ENCODE measurements at places on chromosomes 12 and 14.
A peak's percentile ranks its signal among the peaks of the same experiment; 100 is the strongest.

GRCh38 chr14:51382506-51382905 is 142.5 kb downstream of the TMX1 start:
- no peak for DNase-seq

DNA sequence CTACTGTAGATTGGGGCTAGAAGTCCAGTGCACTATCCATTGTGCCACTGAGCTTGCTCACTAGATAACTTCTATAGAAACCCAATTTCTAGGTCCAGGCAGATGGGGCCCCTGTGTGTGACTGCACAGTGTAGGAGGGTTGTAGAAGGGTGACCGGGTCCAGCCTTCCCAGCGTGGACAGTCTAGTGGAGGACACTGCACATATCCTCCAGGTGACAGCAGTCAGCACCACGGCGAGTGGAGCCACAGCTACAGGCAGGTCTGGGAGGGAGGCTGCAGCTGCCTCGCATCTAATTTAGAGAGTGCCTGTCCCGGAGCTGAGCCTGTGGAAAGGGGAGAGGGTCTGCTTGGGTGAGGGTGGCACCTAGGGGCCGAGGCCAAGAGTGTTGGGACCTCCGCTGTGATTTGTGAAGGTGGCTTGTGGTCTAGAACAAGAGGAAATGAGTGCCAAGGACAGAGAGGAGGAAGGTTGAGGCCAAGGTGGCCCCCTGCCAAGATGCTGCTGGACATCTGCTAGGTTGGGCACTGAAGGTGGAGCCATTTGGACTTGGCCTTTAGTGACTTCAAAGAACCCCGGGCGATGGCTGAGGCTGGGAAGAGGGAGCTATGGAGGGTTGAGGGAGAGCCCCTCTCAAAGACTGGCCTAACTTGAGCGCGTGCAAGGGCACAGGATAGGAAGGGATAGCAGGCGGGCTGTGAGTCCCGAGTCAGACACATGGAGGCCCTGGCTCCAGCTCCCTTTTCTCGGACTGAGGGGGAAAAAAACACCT is 46.0 kb upstream of the TRAF3 start:
- no peak for DNase-seq

GRCh38 chr12:22459838-22460490 is 84.4 kb downstream of the C2CD5 start:
- no peak for DNase-seq

- no peak for DNase-seq
These were observed at the start of gene ADSS1 for GRCh38 chr14:104723651-104724406. Gene ADSS1, plus strand, starts transcription at chr14:104724229. Its CDS starts 42 bp downstream, at chr14:104724271.

GRCh38 chr14:33505963-33506329 is 444.9 kb downstream of the EGLN3 start:
- no peak for DNase-seq

GRCh38 chr14:62030387-62030786 is 268.2 kb downstream of the SNAPC1 start:
- DNase-seq: no peak

DNA sequence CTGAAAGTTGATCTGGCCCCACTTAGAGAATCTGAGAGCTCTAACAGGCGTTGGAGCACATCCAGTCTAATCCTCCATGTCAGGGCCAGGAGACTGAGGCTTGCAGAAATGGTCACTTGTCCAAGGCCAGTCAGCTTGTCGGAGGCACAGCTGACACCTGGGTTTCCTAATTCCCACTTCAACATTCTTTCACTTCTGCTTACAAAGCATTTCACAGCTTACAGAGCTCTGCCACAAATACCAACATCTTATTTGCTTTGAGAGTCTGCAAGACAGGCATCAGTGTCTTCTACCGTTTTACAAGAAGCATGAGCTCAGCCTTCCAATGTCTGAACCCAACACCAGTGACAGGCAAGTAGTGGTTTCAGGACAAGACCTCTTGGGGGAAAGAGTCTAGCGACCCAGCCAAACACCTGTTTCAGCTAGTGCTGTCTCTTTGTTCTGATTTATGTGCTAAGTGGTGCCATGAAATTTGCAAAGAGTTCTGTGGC is 31.8 kb downstream of the ISCA2 start:
- DNase-seq: no peak

- DNase-seq: no peak
These were observed 545 bp downstream of the PPFIA2 start for GRCh38 chr12:81758421-81759189.

DNA sequence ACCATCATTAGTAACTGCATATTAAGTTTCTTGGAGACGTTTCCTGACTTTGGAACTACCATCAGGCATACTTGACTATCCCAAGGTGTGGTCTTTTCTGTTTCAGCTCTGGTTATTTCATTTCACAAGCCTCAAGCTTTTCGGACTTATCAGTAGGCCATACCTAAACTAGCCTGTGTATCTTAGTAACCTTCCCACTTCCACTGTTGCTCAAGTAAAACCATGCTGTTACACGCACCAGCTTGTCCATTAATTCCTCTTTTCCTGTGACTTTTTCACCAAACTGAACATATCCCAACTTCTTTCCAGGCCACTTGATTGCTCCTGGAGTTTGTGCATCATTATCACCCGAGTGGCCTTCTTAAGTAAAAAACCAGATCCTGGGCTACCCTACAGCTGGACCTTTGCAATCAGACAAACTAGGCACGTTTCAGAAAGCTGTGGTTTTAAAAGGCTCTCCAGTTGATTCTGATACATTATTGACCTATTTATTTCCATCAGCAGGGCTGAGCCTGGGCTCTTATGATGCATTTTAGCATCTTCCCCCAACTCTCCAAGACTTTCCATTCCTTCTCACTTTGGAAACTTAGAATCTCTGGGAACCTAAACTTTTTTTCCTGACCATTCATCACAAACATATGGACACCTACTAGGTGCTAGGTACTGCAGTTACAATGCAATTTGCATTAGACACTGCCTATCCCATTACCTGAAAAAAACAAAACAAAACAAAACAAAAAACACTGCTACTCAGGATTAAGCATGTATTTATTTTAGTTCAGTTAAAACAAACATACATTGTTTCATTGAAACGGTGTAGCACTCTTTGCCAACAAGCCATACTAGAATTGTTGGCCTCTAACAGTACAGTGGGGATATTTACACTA is 14.9 kb downstream of the SLC38A2 start:
- no peak for DNase-seq

DNA sequence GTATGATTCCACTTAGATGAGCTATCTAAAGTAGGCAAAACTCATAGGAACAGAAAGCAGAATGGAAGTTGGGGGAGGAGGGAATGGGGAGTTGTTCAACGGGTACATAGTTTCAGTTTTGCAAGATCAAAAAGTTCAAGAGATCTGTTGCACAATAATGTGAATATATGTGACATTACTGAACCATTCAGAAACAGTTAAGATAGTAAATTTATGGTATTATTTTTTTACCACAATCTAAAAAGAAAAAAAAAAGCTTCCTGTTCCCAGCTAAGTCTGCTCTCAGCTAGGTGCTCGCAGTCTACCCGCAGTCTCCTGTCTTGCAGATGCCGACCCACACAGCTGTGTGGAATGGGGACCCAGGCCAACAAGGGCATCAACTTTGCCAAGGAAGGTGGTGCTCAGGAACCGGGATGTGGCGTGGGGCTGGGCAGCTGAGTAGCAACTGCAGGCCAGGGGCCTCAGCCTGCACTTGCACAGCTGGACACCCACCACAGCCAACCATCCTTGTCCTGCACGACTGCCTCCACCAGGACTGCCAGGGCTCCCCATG is 15.3 kb upstream of the ANO6 start:
- DNase-seq: peak; percentile 53

DNA sequence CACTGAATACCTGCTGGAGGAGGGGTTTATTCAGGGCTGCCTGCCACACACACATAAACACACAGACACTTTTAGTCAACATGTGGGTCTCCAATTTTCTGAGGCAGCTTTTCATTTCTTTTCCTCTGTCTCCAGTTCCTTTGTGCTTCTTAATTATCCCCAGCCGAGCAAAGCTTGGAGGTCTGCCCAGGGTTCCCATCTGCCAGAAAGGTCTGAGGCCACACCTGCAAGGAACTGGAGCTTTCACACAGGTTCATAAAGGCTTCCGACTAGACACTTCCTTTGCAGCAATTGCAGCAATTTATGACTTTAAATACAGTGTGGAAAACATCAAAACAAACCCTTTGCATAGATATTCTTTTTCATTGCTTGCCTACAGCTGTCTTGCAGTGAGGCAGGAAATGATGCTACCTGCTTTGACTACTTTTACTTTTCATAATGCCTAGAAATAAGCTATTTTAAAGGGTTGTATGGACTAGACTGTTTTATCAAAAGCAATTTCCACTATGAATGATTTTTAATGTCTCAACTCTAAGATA is 1318.9 kb downstream of the AACS start:
- DNase-seq: no peak

DNA sequence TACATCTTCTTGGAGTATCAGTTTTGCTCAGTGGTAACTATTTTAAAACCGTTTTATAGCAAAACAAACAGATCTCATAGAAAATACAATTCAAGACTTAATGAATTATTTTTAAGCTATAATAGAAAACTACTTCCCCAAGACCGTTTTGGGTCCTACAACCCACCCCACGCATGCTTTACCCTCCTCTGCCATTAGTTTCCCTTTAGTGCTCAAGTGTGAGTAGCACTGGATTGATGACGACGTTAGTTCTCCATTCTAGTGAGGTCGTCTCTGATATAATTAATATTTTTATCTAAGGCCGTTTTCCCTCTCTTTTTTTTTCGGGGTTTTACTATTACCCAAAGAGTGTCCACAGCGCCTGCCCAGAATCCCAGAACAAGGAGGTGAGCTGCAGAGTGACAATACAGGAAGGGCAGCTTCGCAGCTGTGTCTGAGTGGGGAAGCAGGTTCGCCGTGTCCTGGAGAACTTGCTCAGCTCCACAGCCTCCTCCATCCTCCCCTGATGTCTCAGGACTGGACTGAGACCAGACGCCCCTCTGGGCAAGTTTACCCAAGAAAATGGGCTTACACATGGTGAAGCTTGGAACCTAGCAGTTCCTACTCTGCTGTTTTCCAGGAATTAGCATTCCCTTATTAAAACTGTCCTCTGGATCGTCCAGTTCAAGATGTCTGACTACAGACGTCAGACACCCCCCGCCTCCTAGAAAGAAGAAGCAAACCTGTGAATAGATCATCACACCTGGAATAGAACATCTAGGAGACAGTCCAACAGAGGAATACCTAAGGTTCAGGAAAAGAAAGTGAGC is 31.9 kb upstream of the MON2 start:
- DNase-seq: no peak

- no peak for DNase-seq
These were observed 707 bp downstream of the DHRS1 start for GRCh38 chr14:24298892-24299254.

- no peak for DNase-seq
These were observed 15.4 kb upstream of the ANKLE2 start for GRCh38 chr12:132776816-132777568.

GRCh38 chr14:65344011-65344410 is 68.5 kb upstream of the FUT8 start:
- no peak for DNase-seq

GRCh38 chr12:20801035-20801434 is 9.5 kb upstream of the SLCO1B3 start:
- DNase-seq: no peak

- DNase-seq: no peak
These were observed 101.9 kb upstream of the BMP4 start for GRCh38 chr14:54058505-54058904.

DNA sequence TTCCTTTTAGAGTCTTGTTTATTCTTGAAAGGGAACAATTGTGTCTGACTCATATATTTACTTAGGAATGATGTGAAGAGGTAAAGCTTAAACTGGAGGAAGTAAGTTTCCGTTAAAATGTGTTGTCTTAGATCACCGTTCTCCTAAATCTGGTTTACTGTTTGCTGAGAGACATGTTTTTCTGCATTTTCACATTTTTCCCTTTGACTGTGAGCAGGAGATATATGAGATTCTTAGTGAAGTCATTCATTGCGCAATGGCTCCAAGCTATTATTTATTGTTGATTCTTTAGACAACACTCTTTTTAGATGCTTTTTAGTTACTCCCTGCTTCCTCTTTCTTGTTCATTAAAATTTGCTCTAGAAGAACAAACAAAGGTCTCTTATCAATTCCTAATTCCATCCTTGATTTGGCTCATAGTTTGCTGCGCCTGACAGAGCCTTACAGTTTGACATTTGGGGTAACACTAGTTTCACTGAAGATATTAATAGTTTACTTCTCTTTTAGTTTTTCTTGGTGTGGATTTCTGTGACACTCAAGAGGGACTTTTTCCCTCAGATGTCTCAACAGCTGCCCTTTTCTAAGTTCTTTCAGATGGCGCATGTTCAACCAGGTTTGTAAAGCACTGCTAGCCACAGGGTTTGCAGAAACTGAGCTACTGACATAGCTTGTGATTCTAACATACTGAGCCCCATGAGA is 11.4 kb downstream of the CLECL1 start:
- DNase-seq: no peak

DNA sequence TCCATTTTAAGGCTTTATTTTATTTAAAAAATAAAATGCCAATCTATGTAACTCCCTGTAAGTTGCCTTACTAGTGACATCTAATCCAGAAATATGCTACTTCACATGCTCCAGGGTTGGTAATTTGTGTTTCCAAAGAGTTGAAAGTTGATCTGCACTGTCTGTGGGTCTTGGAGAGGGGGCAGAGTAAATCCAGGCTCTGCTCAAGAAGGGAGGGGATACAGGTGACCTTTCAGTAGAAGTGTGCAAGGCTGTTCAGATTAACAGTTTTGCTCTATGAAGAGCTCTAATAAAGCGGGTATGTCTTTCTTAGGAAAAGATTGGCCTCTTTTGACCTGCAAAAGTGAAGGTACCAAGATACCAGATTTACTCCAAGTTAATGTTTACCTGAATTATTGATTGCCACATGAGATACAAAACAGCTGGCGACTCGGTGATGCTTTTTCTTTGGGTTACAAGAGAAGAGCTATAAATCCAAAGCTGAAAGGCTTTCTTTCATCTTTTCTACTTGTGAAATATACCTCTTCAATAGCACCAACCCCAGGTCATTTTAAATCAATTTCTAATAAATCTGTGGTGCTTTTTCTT is 75.6 kb upstream of the FLRT2 start:
- DNase-seq: no peak

DNA sequence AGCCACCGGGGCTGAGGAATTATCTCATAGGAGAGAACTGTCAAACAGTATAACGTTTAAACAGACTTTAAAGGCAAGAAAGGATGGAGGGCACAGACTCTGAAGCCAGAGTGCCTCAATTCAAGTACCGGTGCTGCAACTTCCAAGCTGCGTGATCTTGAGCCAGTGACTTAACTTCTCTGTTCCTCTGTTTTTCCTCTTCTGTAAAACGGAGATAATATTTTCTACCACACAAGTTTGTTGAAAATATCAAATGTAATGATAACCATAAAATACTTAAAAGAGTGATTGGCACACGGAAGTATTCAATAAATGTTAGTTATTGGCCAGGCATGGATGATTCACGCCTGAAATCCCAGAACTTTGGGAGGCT is 18.2 kb downstream of the BATF start:
- DNase-seq: no peak

- DNase-seq: no peak
These were observed 10.6 kb downstream of the AHNAK2 start for GRCh38 chr14:104967386-104968152.

DNA sequence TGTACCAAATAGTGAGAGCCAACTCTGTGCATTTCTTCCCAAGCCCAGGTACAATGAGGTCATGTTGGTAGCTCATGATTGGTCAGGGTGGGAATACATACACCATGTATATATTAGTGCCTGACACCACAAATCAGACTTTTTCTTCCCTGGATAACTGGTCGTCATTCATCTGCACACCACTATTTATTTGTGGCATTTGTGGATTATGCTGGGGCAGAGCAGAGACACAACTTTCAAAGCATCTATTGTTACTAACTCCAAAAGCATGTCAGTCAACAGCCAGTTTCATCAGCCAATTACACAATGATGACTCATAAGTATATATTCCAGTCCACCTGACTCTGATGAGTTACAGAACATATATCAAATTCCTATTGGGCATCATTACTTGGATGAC is 181.7 kb downstream of the ADAMTS20 start:
- DNase-seq: no peak

All from SIG-M5 (cell line).